NCI-H1694 (cell line): ENCODE measurements at places on chromosomes 16 and 17.

DNA sequence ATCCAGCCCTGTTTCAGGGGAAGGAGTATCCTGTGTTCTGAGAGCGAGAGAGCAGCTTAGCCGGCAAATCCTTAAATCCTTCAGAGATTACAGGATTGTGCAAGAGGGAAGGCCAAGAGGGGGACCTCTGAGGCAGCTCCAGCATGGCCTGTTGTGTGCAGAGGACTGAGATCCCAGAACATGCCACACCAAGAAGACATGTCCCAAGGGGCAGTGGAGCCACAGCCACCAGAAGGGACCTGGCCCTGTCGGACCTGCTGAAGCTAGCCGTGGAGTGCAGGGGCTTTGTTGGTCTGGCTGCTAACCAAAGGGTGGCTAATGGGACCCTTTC, 1.6 kb upstream of the MRC2 start:
- no peak for DNase-seq

DNA sequence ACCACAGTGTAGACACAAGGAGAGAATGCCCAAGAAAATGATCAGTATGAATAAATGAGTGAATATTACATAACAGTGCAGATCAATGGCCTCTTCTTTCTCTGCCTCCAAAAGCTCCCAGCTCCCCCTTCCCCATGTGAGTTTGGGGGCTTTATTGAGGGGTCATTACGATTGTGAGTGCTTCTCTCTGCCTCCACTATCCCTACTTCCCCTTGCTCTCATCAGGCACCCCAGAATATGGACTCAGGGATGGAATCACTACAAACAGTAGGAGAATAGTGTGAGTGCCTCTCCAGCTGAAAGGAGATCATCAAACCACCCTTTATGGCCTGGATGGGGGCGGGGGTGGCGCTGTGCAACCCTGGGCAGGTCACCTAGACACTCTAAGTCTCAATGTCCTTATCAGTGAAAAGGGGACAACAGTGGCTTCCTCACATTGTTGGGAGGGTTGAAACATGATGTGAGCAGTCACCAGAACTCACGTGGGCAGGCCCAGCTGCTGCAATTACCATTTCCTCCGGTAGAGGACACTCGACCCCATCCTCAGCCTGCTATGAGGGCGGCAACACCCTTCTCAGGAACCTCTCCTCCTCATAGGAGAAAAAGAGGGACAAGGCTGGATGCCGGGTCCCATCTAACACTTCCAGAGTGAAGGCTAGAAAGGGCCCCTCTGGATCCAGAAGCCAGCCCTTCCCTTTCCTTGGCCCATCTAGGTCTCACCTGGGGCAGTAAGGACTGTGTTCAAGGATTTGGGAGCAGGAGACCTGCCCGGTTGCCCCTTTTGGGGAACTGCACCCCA, 2.1 kb upstream of the EPOP start:
- DNase-seq, result peak; percentile 92

- DNase-seq, result no peak
Observed at GRCh38 chr16:68640972-68641371, 4.1 kb upstream of the CDH3 start.

- no peak for DNase-seq
Observed at GRCh38 chr16:8929086-8929748, 34.5 kb downstream of the USP7 start.

DNA sequence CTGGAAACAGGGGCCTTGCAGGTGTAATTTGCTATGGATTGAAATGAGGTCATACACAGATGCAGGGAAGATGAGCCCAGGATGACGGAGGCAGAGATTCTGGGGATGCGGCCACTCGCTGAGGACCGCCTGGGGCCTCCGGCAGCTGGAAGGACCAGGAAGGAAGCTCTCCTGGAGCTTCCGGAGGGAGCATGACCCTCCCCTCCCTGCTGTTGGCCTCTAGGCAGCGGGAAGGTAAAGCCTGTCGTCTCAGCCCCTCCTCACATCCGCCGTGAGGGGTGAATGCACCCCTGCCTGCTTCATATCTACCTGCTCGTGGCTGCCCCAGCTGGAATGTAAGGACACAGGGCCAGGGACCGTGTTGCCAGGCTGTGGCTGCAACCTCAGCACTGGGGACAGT, 29.1 kb upstream of the ZNF469 start:
- DNase-seq, result no peak

GRCh38 chr17:9498490-9498889, 77.1 kb downstream of the STX8 start:
- no peak for DNase-seq

DNA sequence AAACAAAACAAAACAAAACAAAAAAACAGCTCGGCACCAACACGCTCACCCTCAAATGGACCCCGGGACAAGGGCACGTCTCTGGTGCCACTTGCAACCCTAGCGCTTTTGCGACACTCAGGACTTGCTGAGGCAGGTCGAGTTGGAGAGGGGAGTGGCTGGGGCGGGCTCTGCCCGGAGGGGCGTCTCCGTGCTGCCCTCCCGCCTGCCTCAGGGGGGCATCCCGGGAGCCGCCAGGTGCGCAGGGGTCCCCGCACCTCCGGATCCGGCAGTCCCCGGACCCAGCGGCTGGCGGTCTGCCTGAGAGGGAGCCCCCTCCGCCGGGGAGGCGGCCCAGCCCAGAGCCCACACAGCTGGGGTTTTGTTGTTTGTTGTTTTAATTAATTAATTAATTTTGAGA, at the start of gene SLC52A1:
SLC52A1 (minus strand) TSS at position 112 of the 400 bp plus-strand sequence. CDS start 820 bp downstream, outside the sequence.
- no peak for DNase-seq

DNA sequence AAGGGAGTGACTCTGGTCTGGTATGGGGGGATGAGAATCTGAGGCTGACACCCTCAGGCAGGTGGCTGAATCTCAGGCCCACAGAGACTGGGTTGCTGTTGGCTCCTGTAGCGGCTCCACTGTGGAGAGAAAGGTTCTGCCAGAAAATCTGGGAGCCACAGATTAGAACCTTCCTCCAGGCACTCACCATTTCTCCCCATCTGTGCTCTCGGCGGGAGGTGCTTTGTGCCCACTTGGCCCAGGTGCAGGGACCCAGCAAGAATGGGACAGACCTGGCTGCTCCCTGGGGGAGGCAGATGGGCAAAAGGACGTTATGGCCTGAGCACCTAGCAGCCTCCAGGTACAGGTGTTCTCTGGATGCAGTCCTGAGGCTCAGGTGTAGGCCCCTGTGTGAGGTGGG, 20.1 kb downstream of the RAB11FIP3 start:
- no peak for DNase-seq

- no peak for DNase-seq
Observed at GRCh38 chr17:28892024-28892423, 5.5 kb downstream of the FLOT2 start.
